ENCODE measurements at places on chromosomes 6 and 20.

DNA sequence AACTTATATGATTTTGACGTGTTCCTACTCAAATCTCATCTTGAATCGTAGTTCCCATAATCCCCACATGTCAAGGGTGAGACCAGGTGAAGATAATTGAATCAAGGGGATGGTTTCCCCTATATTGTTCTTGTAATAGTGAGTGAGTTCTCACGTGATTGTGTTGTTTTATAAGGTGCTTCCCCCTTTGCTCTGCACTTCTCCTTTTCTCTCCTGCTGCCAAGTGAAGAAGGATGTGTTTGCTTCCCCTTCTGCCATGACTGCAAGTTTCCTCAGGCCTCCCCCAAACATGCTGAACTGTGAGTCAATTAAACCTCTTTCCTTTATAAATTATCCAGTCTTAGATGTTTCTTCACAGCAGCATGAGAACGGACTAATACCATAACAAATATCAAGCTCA, 83.2 kb downstream of the MANEA start:
- DNase-seq: no peak

DNA sequence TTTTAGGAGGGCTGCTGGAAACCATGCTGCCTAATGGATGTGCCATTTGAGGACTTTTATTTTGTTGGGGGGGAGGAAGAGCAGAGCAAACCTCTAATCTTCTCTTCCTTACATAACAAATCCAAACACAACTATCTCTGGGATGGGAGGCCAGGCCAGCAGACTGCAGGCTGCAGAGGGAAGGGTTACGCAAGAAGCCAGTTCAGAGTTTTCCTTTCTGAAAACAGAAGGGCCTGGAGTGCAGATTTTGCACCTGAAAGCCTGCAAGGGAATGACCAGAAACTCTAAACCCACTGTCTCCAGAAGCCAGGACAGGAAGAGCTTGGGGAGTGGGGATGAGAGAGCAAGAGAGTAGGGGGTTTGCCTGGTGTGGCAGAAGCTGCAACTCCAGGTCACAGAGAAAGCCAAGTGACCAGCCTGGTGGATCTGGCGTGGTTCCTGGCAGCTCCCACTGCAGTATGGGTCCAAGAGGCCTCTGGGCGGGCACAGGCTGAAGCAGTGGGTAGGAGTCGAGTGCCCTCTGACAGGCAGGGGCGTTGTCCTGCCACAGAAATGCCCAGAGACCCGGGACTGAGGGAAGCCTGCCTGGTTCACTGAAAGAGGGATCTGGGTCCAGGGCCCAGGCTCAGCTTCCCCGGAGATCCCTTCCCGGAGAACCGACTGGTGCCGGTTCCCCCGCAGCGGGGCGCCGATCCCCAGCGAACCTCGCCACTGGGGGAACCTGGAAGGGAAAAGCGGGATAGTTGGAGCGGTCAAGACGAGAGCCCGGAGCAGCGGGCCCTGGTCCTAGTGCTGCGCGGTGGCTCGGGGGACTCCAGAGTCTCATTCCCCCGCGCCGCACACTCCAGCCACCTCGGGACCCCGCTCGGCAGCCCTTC, 6.7 kb downstream of the MAFB start:
- no peak for DNase-seq

DNA sequence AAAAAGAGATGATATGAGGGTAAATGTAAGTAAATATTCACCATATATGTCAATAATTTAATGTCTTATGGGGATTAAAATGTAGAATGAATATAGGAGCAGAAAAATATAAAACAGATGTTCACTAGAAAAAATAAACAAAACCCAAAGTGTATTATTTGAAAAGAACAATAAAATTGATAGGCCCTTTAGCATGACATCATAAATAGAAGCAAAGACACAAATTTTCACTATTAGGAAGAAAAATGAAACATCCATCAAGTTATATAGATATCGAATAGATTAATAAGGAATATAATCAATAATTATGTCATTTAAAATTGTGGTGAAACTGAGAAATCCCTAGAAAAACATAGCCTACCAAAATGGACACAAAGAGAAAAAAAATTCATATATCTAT, 40.1 kb upstream of the GMDS start:
- DNase-seq: no peak

GRCh38 chr6:155126727-155127439, 131.8 kb downstream of the TIAM2 start:
- DNase-seq: peak; percentile 82

DNA sequence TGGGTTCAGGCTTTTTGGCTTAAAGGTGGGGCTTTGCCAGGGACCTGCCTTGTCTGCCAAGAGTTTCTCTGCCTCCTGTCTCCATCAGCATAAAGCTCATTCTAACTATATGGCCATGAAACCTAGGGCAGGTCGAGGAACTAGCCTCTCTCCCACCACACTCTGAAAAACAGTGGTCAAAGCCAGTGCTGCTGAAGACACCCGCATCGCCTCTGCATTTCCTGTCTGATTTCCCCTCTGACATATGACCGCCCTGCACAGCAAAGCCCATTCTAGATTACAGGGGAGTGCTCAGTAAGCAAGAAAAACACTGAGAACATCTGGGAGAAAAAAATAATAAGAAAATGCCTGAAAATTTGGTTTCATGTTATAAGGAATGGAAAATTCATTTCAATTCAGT, 573.6 kb downstream of the PRKN start:
- no peak for DNase-seq

- DNase-seq: no peak
Measured at GRCh38 chr6:35016502-35017321, 124.4 kb downstream of the TCP11 start.

DNA sequence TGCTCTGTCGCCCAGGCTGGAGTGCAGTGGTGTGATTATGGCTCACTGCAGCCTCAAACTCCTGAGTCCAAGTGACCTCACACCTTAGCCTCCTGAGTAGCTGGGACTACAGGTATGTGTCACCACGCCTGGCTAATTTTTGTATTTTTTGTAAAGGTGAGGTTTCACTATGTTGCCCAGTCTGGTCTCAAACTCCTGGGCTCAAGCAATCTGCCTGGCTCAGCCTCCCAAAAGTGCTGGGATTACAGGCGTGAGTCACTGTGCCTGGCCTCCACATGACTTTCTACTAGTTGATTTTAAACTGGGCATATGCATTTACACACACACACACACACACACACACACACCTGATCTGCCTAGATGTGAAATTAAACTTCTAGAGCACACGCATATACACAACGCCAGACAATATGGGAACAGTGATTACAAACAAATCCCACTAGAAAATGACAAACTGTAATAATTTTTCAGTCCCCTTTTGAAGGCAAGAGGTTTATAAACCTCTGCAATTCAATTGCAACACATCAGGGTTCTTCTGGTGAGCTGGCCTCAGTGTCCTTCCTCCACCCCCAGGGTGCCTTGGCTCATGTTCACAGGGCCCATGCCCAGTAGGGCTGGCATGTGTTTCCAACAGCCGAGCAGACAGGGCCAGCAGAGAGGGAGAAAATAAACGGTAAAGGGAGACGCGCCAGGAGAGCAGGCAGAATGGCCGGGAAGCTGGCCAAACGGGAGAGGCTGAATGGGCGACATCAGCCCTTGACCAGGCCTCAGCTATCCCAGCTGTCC, 31.2 kb downstream of the PARD6B start:
- DNase-seq: no peak

DNA sequence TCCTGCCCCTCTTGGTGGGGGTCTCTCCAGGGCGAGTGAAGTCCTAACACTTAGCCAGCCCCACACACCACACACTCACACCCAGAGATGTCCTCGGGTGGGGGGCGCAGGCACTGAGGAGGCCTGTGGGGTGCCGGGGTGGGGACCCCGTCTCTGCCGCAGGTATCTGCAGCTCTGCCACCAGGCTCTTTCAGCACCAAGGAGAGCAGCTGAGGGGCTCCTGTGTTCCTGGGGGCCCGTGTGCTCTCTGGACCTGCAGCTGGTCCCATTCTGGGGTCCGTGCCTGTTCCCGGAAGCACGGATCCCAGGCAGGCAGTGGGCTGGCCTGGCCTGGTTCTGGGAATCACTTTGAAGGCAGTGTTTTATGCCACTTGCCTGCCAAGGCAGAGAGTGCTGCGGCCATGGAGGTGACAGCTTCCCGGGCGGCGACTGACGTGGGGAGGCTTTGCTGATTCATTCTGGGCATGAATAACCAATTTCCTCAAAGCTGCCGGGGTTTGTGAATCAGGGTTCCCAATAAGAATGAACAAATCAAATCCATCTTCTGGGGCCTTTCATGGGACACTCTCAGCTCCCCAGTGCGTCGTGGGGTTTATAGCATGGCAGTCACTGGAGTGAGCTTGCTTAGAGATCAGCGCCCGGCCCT, 54.4 kb upstream of the SLCO4A1 start:
- DNase-seq: peak; percentile 25

GRCh38 chr6:156497618-156498017, 279.6 kb upstream of the ARID1B start:
- DNase-seq: no peak

- DNase-seq: peak; percentile 48
Measured at GRCh38 chr20:21503345-21503744, 10.5 kb downstream of the NKX2-2 start.

DNA sequence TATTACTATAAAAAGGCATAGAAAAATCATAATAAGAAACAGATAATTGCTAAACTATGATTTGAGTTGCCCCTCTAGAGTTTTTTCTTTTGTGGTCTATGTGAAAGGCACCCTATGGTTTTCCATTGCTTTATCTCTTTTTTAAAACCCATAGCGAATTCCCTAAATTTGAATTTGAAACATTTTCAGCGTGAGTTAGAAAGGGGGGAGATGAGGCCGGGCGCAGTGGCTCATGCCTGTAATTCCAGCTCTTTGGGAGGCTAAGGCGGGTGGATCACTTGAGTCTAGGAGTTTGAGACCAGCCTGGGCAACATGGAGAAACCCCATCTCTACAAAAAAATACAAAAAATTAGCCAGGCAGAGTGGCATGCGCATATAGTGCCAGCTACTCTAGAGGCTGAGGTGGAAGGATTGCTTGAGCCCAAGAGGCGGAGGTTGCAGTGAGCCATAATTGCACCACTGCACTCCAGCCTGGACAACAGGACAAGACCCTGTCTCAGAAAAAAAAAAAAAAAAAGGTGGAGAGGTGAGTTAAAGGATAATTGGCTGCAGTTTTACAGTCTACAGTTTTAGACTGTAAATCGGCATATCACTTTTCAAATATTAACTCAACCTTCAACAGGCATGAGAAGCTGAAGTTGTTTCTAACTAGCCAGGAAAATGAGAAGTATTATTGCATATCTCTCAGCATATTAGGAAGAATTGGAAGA, 46.3 kb downstream of the SHLD1 start:
- DNase-seq: no peak

- DNase-seq: no peak
Measured at GRCh38 chr6:107652526-107653182, 162.7 kb downstream of the SOBP start.

GRCh38 chr20:59680852-59681251, 76.5 kb downstream of the PHACTR3 start:
- no peak for DNase-seq

GRCh38 chr6:130893277-130893676, 66.1 kb downstream of the SMLR1 start:
- DNase-seq: no peak

DNA sequence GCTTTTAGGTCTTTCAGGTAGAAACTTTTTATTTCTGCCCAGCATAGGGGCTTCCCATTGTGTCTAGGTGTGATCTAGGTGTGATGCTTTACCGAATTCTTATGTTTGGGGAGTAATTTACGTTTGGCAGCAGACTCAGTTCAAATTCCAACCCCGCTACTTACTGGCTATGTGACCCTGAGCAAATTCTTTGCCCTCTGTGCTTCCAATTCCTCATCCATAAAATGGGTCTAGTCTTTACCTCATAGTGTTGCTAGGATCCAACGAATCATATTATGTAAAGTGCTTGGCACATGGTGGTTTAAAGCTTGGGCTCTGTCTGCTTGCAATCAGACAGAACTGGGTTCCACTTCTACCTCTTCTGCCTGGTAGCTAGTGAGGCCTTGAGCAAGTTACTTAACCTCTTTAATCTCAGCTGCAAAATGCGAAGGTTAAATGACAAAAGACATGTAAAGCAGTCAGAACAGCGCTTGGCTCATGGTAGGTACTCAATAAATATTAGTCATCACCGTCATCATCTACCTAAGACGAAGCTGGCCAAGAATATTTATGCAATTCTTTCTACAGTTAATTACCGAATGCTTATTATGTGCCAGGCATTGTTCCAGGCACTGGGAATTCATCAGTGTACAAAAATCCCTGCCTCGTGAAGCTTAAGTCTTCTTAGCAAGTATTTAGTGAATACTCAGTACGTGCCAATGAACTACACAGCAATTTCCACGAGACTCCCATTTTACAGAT, 1.0 kb downstream of the NSFL1C start:
- DNase-seq: no peak

GRCh38 chr6:61538801-61539200, 747.2 kb downstream of the KHDRBS2 start:
- no peak for DNase-seq

GRCh38 chr20:33785503-33785902, 25.6 kb upstream of the CHMP4B start:
- no peak for DNase-seq

- no peak for DNase-seq
Measured at GRCh38 chr6:42396720-42397119, 55.0 kb downstream of the TRERF1 start.

DNA sequence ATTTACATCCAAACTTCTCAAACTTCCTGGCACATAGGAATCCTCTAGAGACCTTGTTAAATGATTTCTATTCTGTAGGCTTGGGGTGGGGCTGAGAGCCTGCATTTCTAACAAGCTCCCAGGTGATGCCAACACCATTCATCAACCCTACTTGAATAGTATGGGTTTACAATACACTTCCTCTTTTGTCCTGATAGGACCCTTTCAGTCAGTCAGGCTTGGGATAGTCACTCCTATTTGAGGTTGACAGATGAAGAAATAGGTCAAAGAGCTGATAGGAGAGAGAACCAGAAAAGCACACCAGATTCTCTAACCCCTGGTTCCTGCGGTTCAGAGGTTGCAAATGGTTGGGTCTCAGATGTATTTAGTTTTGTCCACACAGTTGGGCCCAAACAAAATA, 273.4 kb downstream of the TSHZ2 start:
- DNase-seq: no peak

DNA sequence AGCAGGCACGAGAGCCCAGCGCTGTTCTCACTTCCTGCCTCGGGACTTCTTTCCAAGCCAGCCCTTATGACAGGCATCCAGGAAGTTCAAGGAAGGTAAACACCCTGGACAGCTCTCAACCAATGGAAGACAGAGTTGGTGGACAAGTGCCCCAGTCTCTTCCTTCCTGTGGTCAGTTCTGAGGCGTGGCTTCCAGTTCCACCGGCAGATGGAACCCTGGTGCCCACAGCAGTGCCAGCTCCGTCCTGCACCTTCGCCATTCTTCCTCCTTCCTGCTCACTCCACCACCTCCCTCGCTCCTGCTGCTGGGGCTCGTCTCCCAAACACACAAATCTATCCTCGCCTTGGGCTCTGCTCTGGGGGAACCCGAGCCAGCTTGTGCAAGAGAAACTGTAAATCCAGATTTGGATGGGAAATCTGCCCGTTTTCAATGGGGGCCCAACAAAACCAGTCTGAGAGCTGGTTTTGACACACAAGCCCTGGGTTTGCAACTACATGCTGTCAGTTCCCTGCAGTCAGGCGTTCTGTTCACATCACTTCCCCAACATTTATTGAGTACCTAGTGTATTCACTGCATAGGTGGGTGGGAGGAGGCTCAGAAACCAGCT, 162.7 kb downstream of the GRM4 start:
- DNase-seq: no peak
